ENCODE measurements at places on chromosomes 1 and 21. TPM values are rescaled to one million over a fixed set of nuclear protein-coding genes. Genes with fewer than 3 reads are reported as not detected.

DNA sequence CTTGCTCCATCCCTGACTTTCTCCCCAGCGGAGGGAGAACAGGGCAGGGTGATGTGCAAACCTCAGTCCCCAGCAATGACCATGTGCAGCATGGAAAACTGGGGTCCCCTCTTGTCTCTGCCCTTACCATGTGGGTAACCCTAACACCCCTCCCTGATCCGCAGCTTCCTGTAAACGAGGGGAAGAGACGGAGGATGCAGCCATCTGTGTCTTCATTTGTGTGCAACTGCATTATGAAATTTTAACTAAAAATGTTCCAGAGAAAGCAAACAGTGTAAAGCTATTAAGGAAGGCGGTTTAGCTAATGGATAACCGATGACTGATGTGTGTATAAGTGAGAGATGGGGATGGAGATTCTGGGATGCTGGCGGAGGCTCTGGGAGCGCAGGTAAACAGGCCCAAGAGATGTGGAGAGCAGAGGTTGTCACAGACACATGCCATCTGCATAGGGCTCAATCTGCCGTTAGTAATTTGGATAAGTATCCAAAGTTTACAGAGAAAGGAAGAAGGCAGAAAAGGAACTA is 206.6 kb downstream of the DSCAM start:
- peak; percentile 48 for DNase-seq

GRCh38 chr1:183841950-183842794 is 37.3 kb downstream of the RGL1 start:
- no peak for DNase-seq

DNA sequence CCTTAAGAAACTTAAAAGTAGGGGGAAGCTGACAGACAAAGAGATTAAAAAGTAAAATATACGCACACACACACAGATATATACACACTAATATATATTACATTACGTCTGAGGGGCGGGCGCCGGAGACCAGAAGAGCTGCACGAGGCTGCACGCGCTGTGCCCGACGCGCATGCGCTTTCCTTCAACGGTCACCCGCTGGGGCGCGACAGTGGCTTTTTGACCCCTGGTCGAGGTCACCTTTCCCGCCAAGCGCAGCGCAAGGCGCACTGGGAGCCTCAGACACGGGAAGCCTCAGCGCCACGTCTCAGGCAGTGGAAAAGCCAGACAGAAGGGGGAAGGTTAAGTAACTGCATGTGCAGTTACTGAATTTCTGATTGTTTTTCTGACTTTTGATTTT is at the start of gene HORMAD1:
Gene HORMAD1, minus strand, starts transcription at position 193 of the 400 bp plus-strand sequence. CDS start 1,390 bp downstream, outside the sequence.
- no peak for DNase-seq

GRCh38 chr1:50369830-50370229 is 53.4 kb downstream of the DMRTA2 start:
- no peak for DNase-seq

- DNase-seq, result no peak
Observed at GRCh38 chr21:38930066-38930465, 124.3 kb downstream of the ETS2 start.

DNA sequence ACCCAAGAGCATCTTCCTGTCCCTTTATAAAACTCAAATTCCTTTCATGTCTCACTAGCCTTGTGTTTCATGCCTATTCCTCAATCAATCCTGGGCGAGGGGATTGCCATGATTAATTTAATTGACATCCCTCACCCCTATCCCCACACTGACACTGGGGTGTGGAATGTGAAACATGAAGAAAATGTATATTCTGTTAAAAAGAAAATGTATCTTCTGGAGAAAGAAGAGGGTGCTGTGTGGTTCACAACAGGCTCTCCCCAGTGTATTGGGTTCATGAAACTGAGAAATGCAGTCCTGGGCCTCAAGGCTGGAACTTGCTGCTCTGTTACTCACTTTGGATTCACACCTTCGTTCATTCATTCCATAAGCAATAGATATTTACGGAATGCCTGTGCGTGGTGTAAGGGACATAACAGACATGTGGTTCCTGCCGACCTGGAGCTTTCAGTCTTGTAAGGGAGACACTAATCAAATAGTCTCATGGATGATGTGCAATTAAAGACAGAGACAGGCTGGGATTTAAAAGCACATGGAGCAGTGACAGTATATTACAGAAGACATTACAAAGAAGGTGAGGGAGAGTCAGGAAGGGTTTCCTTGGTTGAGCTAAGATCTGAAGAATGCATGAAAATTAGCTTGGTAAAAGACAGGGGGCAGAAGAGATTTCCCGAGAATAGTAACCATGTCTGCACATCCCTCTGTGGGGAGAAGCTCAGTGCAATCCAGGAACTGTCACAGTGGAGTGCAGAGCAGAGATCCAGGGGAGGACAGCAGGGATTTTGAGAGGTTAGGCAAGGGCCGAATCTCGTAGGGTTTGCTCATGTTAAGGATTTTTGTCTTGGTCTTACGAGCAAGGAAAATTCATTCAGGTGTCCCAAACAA is 32.1 kb downstream of the SERTAD4 start:
- peak; percentile 31 for DNase-seq

GRCh38 chr1:82927753-82928152 is 1071.2 kb downstream of the TTLL7 start:
- DNase-seq, result no peak

GRCh38 chr1:117335376-117336086 is 31.7 kb upstream of the MAN1A2 start:
- DNase-seq, result no peak

DNA sequence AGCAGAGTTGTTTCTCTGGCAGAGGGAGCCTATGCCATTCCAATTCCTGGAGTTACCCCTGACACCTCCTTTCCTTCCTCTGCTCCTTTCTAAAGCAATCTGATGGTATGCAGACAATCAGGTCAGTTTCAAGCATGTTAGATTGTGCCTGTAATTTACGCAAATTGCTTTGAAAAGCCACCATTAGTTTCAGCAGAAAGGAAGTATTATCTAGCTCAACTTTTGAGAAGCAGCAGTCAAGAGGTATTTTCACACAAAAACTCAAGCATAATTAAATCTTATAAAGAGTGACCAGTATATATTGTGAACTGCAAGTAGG is 2.2 kb downstream of the ERRFI1 start:
- DNase-seq, result no peak

- DNase-seq, result no peak
Observed at GRCh38 chr1:216641669-216642460, 81.4 kb downstream of the ESRRG start.

LRRC7 gene
- not detected for total RNA-seq

KRTAP13-2 gene
- total RNA-seq, result not detected
